ENCODE measurements at places on chromosomes 3 and 15.

DNA sequence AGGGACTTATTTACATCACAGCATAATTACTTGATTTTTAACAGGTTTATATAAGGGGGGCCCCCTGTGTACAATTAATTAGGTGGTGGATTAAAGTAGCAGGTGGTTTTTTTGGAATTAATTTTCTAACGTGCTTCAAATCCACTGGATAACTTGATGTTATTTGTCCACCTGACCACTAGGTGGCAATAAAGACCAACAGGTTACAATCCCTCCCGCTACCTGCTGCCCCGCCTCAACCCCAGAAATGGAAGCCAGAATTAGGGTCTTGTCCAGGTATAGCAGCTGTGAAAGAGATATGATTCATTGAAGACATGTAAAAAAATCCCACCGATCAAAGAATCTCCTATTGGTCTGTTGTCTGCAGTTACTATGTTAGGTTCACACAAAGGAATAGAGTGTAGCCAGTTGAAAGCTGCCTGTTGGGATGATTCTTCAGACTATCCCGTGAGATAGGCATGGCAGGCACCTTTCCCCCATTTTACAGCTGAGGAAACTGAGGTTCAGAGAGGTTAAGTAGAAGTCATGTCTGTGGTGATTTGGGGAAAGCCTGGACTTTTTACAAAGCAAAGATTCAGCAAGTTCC lies 44.0 kb downstream of the MFSD1 start:
- peak; percentile 19 for DNase-seq

DNA sequence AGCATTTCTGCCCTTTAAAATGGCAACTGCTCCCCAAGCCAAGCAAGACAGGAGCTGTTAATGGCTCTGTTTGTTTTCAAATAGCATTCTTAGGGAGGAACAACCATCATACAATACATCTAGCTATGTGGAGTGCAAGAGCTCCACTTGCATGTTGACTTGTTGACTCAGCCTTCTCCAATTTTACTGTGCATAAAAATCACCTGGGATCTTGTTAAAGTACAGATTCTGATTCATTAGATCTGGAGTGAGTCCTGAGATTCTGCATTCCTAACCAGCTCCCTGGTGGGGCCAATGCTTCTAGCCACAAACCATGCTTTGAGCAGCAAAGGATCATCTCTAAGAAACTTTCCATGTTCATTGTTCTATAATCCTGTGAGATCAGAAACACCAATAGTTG lies 171.4 kb downstream of the THRB start:
- DNase-seq: no peak

DNA sequence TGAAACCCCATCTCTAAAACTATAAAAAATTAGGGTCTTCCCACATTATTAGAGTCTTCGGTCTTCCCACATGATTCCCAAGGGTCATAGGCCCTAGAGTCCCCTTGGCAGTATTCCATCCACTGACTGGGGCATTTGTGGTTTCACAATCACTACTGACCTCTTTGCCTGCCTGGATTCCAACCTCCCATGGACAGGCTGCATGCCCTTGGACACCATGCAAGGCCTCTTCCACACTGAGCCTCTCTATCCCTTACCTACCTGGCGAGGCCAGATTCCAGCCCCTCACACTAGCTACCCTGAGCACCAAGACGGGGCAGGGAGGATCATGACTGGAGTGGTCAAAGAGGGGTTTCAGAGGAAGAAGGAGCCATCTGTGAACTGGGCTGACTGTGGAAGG lies 64.4 kb downstream of the SRGAP3 start:
- no peak for DNase-seq

GRCh38 chr3:95894820-95895219 lies 919.6 kb upstream of the EPHA6 start:
- DNase-seq: no peak

GRCh38 chr3:192834428-192834827 lies 83.2 kb downstream of the MB21D2 start:
- DNase-seq: no peak

All from amniotic epithelial cell (primary cell).